ENCODE measurements at places on chromosomes 11 and 22.

- DNase-seq, result no peak
Measured at GRCh38 chr11:42494459-42494858, 817.3 kb upstream of the API5 start.

- DNase-seq, result no peak
Measured at GRCh38 chr22:27995801-27996528, 76.9 kb upstream of the PITPNB start.

DNA sequence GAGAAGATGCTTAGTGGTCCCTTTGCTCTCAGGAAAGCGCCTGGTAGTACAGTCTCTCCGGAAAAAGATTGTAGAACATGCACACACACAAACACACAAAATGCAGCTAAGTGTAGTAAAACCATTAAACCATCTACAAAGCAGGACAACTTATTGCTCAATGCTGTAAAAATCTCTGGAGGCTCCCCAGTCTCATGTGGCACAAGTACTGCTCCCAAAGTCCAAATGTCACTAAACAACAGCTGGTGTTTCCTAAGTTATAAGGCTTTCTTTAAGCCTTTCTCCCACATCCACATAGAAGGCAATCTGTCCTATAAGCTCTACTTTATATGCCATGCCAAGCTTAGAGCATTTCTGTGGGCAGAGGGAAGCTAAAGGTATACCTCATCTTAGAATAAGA is 32.9 kb downstream of the CDON start:
- no peak for DNase-seq

DNA sequence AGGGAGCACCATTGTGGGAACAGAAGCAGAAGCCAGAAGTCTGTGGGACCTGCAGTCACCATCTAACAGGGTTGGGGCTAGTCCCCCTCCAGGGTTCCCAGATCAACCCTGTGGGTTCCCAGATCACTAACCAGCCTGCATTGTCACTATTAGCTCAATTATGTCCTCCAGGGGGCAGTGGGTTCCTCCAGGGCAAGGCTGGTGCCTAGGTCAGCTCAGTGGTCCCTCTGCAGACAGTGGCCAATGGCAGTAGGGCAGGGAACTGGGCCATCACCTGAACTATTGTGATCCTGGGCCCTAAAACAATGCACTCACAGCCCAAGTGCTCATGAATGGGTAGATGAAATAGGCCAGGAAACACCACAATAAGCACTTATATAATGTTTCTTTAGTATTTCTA is 18.8 kb upstream of the PRSS23 start:
- DNase-seq, result no peak

DNA sequence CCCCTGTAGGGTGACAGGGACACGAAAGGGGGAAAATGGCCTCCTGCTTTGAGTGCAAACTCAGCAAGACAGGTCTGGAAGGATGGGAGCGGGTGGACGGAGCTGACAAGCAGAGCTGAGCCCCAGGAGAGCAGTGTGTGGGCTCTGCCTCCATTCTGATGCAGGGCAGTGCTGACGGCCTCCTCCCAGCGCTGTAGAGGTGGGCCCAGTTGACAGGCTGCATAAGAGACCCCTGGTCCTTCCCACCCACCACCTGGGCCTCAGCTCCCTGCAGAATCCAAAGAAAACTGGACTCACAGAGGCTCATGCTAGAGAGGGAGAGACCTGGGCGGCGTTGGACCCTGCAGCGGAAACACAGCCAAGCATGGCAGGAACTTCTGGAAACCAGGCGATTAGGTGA is 1113.4 kb downstream of the BRD1 start:
- no peak for DNase-seq

- DNase-seq, result no peak
Measured at GRCh38 chr11:12901272-12901671, 107.8 kb upstream of the RASSF10 start.

- DNase-seq, result no peak
Measured at GRCh38 chr11:27485930-27486773, 13.6 kb upstream of the LGR4 start.

DNA sequence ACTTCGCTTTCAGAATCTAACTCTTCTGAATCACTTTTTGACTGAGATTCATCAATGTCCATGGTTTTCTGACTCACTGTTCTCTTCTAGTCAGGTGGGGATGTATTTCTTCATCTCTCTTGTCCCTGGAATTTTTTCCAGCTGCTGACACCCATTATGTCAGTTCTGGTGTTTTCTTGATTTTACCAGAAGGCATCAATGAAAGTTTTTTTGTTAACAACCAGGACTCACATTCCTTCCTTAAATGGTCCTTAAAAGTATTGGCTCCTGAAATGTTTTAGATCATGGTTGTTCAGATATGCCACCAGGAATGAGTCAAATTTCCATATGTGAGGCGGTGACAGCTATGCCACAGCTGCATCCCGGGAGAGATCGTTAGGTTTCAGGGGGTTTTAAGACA is 12.9 kb downstream of the MICAL2 start:
- DNase-seq, result no peak

DNA sequence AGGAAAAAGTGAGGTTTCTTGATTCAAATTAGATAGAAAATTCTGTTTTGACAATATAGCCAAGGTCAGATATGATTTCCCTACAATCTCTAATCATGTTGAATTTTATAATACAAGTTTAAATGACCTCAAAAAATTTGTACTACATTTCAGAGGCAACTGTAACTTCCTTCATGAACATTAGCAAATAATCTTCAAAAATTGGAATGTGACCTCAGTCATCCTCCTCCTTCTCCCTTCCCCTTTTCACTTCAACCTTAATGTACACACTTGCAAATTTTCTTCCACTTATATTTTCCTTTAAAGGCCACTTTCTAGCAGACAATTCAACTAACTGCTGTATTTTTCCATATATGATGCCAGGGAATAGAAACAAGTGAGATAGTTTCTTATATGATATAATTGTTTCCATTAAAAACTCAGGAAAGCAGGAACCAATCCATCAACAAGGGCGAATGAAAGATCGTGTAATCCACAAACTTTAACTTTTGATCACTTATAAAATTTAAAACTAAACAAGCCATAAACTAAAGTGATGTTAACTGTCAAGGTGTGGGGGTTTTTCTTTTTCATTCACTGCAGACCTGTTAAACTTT is 60.3 kb downstream of the MAML2 start:
- no peak for DNase-seq

DNA sequence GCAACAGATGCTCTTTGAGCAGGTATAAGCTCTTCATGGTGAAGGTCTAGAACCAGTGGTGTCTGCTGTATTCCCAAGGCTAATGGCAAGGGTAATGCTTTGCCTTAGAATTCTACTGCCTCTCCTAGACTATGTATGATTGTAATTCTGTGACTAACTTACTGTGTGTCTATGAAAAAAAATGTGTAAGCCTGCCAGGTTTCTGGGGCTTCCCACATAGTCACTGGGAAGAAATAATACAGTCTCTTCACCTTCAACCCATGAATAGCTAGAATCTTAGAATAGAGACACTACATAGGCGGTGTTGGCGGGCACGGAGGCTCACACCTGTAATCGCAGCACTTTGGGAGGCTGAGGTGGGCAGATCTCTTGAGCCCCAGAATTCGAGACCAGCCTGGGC is 84.1 kb downstream of the C11orf91 start:
- no peak for DNase-seq

- DNase-seq, result no peak
Measured at GRCh38 chr11:87110443-87111131, 72.9 kb downstream of the TMEM135 start.

GRCh38 chr11:6402061-6402470 is 11.8 kb downstream of the SMPD1 start:
- no peak for DNase-seq

GRCh38 chr22:45197606-45198462 is 34.1 kb downstream of the NUP50 start:
- DNase-seq, result no peak

GRCh38 chr11:91707652-91708482 is 516.8 kb upstream of the FAT3 start:
- no peak for DNase-seq

DNA sequence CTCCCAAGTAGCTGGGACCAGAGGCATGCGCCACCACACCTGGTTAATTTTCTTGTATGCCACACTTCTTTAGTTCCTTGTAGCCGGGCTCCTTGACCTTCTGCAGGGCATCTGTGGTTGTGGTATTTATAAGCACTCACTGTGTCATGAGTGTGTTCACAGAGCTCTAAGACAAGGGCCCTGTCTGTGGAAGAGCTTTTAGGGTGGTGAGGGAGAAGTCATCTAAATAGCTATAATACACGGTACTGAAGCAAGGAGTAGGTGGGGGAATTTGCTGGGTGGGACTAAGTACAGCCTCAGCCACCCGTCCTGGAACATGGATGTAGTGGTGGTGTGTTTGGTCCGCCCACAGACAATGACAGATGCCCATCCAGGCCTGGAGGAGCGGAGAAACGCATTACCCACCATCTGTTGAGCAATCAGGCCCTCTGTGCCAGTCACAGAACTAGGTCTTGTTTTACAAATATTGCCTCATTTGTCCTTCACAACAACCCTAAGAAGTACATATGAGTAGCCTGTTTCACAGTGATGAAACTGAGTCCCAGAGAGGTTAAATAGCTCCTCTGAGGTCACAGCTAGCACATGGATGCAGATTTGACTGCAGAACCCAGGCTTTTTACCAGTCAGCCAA is 10.1 kb downstream of the ACO2 start:
- DNase-seq, result no peak

DNA sequence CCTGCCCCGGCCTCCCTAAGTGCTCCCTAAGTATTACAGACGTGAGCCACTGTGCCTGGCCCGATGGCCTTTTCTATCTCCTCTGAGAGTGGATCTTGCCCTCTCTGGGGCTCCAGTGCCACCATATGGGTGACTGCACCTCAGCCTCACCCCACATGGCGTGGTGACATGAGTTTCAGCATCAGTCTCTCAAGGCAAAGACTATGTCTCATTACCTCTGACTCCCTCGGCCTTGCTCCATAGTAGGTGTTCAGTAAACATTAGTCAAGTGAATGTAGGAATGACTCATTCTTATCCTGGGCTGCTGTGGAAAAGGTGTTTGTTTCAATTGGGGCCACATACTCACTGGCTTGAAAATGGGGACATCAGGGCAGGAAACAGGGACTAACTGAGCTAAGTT is 168.8 kb downstream of the GRIK4 start:
- no peak for DNase-seq

- no peak for DNase-seq
Measured at GRCh38 chr22:38733724-38734381, 21.9 kb downstream of the SUN2 start.

DNA sequence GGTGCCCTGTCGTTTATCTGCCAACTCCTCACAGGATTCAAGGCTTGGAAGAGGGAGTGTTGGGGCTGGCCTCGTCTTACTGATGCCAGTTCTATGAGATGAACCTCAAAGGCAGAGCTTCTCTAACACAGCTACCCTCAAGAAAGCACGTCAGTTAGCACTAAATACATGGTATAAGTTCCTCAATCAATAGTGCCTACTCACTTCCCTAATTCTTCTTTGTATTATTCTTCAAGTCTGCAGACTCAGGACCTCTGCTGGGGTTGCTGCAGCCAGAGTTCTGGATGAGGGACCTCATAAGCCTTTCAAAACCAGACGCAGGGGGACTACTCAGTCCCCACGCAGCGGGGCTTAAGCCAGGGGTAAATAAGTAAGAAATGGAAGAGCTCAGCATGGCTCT is 118.3 kb downstream of the VPREB1 start:
- no peak for DNase-seq

GRCh38 chr11:70606248-70606950 is 208.1 kb downstream of the CTTN start:
- no peak for DNase-seq

GRCh38 chr11:2298795-2299761 is 2.6 kb downstream of the C11orf21 start:
- no peak for DNase-seq

All from activated T-cell treated with anti-CD3 and anti-CD28 coated beads for 1 hour (primary cell).